Suprapubic skin (tissue), 4 donors: ENCODE measurements at places on chromosomes 7 and 10.

DNA sequence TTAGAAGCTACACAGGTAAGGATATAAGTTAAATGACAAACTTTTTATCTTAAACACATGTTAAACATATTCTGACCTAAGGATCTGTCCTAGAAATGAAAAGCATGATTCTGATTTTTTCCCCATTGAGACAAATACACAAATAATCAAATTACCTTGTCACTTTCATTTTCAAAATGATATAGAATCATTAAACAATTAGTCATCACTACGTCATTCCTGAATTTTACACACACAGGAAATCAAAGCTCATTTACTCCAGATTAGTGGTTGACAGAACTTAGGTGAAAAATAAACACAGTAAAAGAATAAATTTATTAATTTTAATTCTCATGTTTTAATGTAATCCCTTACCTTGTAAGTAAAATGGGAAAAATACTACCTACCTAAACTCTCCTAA lies 89.0 kb downstream of the AASS start:
- no peak for DNase-seq

DNA sequence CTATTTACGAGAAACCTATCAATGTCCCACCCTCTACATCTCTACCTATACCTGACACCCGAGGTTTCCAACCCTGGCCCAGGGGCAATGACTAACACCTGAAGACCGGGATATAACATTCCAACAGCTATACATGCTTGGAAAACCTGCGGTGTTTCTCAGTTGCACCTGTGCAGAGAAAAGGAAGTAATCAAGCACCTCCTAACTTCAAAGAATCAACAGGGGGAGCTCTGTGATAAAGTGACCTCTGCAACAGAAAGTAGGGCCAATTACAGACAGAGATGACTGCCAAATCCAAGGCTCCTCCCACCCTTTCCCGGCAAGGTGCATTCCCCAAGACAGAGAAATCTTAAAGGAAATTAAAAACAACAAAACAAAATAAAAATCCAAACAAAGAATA lies 41.3 kb downstream of the CCDC6 start:
- no peak for DNase-seq

DNA sequence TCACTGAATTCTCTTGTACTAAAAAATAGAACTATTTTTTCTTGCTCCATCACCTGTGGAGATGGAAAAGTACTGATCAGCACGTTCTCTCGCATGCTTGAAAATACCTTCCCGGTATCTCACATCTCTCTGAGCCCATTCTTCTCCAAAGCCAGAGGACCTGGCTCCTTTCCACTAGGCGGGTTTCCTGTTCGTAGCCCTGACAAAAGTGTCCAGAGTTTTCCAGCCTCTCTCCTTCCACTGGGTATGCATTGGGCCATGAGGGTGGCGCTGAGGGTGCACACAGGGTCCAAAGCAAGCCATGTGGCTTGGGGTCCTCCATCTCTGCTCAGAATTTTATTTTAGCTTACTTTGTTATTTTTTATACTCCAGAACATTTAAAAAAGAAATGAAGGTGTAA lies 16.3 kb upstream of the SRGN start:
- no peak for DNase-seq

DNA sequence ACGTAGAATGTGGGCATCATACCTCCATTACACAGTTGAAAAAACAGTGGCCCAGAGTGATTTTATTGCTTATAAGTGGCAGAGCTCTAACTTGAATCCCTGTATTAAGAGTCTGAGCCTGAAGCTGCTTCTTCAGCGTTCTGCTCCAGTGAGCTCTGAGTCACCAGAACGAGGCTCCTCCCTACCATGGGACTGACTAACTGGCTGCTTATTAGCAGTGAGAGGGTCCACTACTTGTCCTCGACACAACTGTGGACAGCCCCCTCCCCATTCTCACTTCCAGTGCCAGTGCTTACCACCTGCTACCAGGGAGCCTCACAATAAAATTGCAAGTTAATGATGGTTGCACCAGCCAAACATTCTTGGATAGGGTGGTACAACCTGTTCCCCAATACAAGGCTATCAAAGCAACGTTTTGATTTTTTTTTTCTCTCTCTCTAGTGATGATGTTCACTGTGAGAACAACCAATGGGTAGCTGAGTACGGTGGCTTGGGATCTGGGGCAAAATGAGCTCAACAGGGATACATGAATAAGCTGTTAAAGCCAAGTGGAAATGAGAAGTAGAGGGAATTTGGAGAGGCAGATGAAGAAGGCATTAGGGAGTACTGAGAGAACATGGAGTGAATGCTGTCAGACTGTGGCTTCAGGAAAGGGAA lies 2.7 kb upstream of the NRG3 start:
- no peak for DNase-seq

- no peak for DNase-seq
Observed at GRCh38 chr10:71805776-71806703, 32.7 kb upstream of the VSIR start.

- DNase-seq, result no peak
Observed at GRCh38 chr10:59323036-59323459, 39.3 kb downstream of the FAM13C start.

- no peak for DNase-seq
Observed at GRCh38 chr7:130708766-130709165, 22.4 kb upstream of the TSGA13 start.

GRCh38 chr7:36300696-36301350 lies 88.8 kb upstream of the ANLN start:
- peak; percentile 64 for DNase-seq

- no peak for DNase-seq
Observed at GRCh38 chr10:18959369-18959768, 89.2 kb upstream of the MALRD1 start.

GRCh38 chr10:124636271-124636995 lies 107.7 kb downstream of the FAM53B start:
- no peak for DNase-seq

- DNase-seq, result no peak
Observed at GRCh38 chr7:45698303-45699014, 124.3 kb downstream of the ADCY1 start.

- no peak for DNase-seq
Observed at GRCh38 chr10:71712572-71713134, 6.9 kb downstream of the C10orf105 start.

DNA sequence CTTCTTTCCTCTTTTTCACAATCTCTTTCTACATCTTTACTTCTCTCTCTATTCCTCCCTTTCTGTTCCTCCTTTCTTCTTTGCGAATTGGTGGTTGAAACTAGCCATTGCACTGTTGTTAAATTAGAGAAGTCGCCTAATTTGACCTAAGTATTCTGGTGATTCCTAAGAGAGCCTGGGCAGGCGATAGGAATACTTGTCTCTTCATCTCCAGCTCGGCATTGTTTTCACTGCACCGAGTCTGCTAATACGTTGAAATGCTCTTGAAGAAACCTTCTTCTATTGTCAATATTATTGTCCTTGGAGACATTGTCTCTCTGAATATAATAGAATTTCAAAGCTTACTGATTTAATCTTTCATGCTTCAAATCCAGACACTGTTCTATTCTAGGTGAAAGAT lies 31.7 kb downstream of the KCND2 start:
- no peak for DNase-seq

DNA sequence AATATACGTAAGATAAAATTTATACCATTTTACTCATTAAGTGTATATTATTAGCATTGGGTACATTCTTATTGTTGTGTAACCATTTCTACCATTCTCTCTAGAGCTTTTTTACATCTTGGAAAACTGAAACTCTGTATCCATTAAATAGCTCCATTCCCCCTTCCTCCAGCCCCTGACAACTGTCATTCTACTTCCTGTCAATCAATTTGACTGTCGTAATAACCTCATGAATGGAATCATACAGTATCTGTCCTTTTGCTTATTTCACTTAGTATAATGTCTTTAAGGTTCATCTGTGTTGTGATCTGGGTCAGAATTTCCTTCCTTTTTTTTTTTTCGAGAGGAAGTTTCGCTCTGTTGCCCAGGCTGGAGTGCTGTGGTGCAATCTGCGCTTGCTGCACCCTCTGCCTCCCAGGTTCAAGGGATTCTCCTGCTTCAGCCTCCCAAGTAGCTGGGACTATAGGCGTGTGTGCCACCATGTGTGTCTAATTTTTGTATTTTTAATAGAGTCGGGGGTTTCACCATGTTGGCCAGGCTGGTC lies 15.6 kb downstream of the ZRANB1 start:
- DNase-seq, result no peak

- DNase-seq, result peak; percentile 32
Observed at GRCh38 chr10:132888898-132889490, 53.4 kb downstream of the CFAP46 start.

- no peak for DNase-seq
Observed at GRCh38 chr7:20795361-20795760, 8.7 kb upstream of the SP8 start.

DNA sequence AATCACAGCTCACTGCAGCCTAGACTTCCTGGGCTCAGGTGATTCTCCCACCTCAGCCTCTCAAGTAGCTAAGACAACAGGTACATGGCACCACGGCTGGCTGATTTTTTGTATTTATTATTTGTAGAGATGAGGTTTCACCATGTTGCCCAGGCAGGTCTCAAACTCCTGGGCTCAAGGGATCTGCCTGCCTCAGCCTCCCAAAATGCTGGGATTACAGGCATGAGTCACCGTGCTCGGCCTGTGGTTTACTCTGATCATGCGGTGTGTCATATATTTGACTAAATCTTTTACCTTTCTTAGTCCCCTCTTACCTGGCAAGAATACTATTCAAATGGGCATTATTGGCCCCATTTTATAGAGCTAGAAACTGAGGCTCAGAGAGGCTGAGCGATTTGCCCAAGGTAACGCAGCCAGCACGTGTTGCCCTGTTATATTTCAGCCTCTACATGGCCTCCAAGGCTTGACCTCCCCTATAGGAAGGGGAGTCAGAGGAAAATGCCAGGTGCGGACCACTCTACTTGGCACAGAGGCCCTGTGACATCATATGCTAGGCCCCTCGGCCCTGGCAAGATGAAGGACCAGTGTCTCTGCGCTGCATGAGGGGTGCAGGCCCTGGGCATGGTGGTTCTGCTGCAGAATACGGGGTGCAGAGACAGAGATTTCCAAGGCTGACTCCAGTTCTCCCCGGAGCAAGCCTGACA lies 8.2 kb downstream of the ZCCHC24 start:
- DNase-seq, result peak; percentile 55

DNA sequence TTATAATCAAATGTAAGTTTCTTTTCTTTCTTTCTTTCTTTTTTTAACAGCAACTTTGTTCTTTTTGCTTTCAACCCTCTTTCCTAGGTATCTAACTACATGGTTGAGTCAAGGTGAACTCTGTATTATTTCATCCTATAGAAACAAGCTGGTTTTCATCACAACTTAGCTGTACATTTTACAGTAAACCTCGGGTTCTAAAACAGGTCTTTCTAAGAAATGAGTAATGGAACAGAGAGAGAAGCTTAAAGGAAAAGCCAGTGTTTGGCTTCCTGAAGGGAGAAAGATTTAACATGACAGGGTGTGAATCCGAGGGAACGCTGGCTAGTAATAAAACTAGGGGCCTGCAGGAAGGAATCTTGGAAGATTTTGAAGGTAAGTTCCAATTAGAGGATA lies 143.4 kb upstream of the ITGB1 start:
- no peak for DNase-seq

GRCh38 chr7:74029991-74030415 lies 2.0 kb downstream of the ELN start:
- DNase-seq, result no peak

GRCh38 chr10:22683140-22683389 lies 31.3 kb downstream of the PIP4K2A start:
- DNase-seq, result no peak
